ENCODE measurements at places on chromosomes 2 and 18. TPM values are rescaled to one million over a fixed set of nuclear protein-coding genes. Genes with fewer than 3 reads are reported as not detected.

HOXD4 gene
- not detected for total RNA-seq

MC2R gene
- total RNA-seq = not detected

HNRNPA3 gene
- 31.0 TPM for total RNA-seq

RAD51AP2 gene
- total RNA-seq = not detected

KCNE4 gene
- total RNA-seq = 5.0 TPM

C2orf81 gene
- 2.1 TPM for total RNA-seq

TSGA10 gene
- 0.72 TPM for total RNA-seq

IGFBP5 gene
- 1,071 TPM for total RNA-seq

SERPINB3 gene
- under 0.01 TPM for total RNA-seq

FIGN gene
- 1.0 TPM for total RNA-seq

ARL5A gene
- total RNA-seq = 42.7 TPM

ACTG2 gene
- 3.5 TPM for total RNA-seq

CDK15 gene
- total RNA-seq = 0.24 TPM

MYCN gene
- total RNA-seq = 0.32 TPM

FOXD4L1 gene
- under 0.01 TPM for total RNA-seq

SLC39A6 gene
- 33.1 TPM for total RNA-seq

ZFP36L2 gene
- 14.9 TPM for total RNA-seq

ANKMY1 gene
- 24.5 TPM for total RNA-seq

STK39 gene
- 9.4 TPM for total RNA-seq

MSH2 gene
- total RNA-seq = 19.8 TPM

DSC3 gene
- 1.4 TPM for total RNA-seq

PMAIP1 gene
- 43.3 TPM for total RNA-seq

MRPS9 gene
- 13.7 TPM for total RNA-seq

PLCL1 gene
- total RNA-seq = 0.88 TPM
